Stimulated activated CD8-positive, alpha-beta memory T cell treated with anti-CD3 and anti-CD28 coated beads, Interleukin-15, amount 100 ng/mL, for 1 hour (primary cell): ENCODE measurements at places on chromosomes 7 and 10.

DNA sequence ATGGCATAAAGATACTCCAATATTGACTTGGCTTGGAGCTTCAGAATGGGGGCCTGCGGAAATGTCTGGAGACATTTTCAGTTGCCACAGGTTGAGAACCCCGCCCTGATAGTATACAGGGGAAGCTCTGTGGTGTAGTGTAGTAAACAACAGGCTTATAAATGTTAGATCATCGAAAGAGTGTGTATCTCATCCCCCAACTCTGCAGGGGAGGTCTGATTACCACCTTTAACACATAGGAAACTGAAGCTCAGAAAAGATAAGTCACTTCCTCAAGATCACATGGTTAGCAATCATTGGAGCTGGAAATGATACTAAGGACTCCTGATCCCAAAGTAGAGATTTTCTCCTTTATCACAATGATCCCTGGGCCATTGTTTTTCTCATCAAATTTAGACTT lies 144.5 kb upstream of the BMPER start:
- no peak for DNase-seq

DNA sequence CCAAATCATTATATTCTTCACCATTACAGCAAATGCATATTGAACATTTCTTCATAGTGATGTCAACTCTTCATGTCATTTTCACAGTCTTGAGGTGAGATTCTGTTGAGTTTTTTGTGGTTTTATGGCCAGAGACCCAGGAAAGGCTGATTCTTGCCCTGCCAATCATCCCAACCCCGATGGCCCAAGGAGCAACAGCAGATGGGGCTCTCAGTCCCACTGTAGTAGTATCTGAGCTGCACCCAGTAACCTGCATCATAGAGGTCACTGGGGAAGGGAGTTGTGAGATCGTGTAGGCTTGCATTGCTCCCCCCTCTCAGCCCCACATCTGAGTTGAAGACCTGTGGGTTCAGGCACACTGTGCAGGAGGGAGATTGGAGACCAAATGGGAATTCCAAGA lies 26.7 kb downstream of the ZSCAN25 start:
- no peak for DNase-seq

DNA sequence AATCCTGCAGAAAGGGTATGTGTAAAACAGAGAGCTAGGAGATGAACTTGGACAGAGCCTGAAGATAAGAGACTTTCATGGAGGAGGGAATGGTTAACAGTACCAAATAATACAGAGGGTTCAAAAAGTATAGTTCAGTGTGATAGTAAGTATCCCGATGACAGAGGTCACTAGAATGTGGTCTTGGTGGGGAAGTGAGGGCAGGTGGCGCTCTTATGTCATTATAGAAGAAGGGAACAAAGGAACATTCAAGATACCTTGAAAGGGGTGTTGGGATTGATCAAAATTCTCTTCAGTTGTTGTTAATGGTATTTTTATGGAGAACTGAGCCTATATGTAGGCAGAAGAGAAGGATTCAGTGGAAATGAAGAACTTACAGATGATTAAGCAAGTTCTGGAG lies 312.5 kb downstream of the SUGCT start:
- no peak for DNase-seq

GRCh38 chr7:2520131-2520760 lies 672 bp downstream of the LFNG start:
- DNase-seq, result no peak

DNA sequence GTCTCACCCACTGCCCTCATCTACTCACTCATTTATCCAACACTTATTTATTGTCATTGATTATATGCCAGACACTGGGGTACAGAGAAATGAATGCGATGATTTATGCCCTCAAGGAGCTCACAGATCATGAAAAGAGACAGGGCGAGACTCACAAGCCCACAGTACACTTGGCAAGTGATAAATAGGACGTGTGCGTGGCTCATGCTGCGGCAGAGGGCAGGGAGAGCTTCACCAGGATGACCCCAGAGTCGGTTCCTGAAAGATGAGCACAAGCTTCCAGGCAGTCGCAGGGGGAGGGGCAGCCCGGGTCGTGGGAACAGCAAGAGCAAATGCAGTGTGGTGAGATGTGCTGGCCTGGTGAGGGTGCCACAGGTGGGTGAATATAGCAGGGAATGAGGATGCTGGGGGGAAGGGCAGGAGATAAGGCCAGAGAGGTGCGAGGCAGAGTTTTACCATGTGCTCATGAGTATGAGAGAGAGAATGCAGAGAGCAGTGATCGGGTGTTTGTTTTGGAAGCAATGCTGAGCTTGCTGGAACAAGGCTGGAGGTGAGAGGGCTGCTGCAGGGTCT lies 70.9 kb downstream of the ATXN7L1 start:
- DNase-seq, result no peak

- no peak for DNase-seq
Observed at GRCh38 chr7:27960415-27960814, 220.2 kb downstream of the JAZF1 start.

GRCh38 chr10:3372281-3372680 lies 199.7 kb upstream of the PITRM1 start:
- no peak for DNase-seq

DNA sequence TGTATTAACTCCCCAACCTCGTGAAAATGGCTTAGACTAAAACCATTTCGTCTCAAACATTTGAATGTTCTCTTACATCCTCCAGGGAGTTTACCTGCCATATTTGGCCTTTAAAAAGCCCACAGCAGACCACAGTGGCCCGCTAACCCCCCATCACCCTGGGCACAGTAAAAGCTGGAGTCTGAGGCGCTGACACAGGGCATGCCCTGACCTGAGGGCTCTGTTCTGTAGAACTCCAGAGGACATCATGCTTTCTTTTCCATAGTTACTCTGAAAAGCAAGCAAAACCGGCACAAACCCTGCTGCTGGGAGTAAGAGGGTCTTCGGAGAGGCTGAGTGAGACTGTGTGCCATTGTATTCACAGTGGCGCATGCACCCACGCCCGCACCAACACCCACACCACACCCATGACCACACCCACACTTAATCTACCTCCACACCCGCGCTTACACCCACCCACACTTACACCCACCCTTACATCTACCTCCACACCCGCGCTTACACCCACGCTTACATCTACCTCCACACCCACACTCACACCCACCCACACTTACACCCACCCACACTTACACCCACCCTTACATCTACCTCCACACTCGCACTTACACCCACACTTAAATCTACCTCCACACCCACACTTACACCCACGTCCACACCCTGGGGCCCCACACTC lies 32.1 kb downstream of the LRRC27 start:
- DNase-seq, result no peak

DNA sequence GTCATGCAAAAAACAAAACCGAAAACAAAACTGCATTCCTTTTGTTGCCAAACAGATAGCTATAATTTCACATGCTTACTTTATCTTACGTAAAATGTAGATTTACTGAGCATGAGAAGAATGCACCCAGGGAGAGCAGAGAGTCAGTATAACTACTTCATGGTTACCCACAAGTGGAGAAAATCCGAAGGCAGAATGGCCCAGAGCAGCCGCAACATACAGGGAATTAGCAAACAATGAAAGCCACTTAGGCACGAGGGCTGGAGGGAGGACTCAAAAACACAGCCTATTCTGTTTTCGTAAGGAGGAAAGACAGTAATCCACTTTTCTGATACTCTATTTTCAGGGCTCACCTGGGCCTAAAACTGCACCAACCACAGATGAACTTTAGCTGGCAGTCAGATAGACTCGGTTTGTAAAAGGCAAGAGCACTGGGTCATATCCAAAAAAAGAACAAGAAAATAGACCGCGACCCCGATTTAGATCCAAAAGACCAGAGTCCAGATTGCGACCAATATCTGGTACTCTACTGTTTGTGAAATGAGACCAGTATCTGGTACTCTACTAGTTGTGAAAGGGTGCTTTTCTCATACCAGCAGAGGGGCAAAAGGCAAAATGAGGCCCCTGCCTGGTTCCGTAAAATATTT lies 1.3 kb downstream of the ITPRIP start:
- DNase-seq, result no peak

DNA sequence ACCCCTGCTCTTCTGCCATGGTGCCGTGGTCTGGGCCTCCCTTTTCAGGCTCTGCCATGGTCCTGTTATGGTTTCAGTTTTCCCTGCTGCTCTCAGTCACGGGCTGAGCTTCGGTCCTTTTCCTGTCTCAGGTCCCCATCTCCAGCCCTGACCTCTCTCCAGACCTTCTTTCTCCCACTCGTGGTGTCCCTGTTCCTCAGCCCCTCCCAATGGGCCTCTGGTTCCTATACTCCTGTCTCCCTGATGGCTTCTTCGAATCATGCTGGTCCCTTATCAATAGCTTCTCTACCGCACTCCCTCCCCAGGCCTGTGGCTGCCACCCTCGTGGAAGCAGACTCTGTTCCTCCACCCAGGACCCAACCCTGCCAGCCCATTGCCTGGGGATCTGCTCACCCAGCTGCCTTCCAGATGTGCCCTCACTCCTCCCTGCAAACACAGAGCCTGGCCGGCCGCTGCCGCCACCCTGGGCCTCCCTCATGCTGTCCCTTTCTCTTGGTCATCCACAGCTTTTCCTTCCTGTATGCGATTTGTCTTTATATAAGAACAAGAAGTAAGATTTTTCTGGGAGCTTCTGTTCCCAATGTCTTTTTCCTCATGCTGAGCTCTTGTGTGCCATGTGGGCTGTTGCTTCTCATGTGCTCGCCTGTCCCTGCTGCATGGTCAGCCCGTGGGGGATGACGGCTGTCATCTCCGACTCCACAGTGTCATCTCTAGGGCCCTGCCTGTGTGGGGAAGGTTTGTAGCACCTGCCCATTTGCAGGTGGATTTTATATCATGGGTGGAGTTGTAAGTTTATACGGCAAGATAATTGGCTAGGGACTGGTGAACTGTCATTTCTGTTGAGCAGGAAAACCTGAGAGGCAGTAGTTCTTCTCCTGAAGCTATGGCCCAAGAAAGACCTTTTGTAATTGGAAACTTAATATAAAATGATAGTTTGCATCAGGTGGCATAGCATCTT lies 126.7 kb downstream of the NT5C2 start:
- no peak for DNase-seq

GRCh38 chr10:15144788-15145187 lies 23.7 kb downstream of the NMT2 start:
- no peak for DNase-seq

GRCh38 chr10:103231047-103231551 lies 14.6 kb upstream of the RPEL1 start:
- DNase-seq, result no peak

DNA sequence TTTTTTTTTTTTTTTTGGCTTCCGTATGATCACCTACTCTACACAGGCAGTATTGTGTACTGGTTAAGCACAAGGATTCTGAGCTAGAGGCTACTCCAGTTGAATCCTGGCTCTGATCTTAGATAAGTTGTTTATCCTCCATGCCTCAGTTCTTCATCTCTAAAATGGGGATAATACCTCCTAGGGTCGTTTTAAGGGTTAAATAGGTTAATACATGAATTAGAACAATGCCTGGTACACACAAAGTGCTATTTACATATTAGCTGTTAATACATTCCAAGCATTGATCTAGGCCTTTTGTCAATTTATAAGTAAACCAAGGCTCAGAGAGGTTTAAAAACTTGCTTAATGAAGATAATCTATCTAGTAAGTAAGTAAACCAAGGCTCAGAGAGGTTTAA lies 59.0 kb downstream of the ST7 start:
- DNase-seq, result no peak

GRCh38 chr7:40680657-40681056 lies 545.9 kb downstream of the SUGCT start:
- no peak for DNase-seq

DNA sequence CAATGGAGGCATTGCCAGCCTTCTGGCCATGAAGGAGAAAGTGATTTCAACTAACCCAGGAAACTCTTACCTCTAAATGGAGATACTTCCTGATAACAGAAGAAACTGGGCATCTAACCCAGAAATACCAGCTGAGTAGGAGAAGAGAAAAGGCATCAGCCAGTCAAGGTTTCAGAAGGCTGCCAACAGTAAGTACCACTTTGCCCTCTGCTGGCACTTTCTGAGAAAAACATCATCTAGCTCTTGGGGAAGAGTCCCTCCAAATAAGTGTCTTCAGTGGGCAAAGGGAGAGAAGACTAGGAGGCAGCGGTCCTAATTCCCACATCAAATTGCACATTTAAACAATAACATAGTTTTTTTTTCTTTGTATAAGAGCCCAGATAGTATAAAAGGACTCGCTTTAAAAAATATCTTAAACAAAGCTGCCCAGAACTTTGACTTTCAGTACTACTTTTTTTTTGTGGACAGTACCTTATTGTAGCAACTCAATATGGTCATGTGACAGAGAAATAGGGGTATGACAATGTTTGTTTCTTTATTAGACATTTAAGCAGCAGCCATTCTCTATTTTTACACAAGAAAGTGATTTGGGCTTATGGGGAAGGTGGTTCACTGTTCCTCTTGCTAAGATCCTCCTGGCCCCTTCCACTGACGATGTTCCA lies 157.3 kb downstream of the CTTNBP2 start:
- no peak for DNase-seq

DNA sequence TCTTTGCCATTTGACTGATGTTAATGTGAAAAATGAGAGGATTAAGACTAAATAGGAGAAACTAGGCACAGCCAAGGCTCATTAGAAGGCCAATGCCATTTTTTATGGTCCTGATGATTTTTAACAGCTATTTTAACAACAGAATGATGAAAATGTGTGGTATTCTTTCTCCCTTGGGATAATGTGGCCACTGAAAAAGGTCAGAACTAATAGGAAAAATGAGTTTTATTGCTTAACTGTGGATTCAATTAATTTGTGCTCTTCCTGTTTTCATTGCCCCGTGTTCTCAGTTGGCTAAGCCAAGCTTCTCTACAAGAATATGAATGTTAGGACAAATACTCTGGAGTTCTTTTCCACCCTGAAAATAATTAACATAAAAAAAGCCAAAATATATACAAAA lies 56.6 kb downstream of the BMPER start:
- DNase-seq, result no peak

GRCh38 chr7:23966941-23967340 lies 256.9 kb downstream of the STK31 start:
- DNase-seq, result no peak

- DNase-seq, result no peak
Observed at GRCh38 chr7:39695852-39696586, 72.6 kb downstream of the RALA start.
